ENCODE measurements at places on chromosomes 7 and 10. TPM values are rescaled to one million over a fixed set of nuclear protein-coding genes. Genes with fewer than 3 reads are reported as not detected.

DNA sequence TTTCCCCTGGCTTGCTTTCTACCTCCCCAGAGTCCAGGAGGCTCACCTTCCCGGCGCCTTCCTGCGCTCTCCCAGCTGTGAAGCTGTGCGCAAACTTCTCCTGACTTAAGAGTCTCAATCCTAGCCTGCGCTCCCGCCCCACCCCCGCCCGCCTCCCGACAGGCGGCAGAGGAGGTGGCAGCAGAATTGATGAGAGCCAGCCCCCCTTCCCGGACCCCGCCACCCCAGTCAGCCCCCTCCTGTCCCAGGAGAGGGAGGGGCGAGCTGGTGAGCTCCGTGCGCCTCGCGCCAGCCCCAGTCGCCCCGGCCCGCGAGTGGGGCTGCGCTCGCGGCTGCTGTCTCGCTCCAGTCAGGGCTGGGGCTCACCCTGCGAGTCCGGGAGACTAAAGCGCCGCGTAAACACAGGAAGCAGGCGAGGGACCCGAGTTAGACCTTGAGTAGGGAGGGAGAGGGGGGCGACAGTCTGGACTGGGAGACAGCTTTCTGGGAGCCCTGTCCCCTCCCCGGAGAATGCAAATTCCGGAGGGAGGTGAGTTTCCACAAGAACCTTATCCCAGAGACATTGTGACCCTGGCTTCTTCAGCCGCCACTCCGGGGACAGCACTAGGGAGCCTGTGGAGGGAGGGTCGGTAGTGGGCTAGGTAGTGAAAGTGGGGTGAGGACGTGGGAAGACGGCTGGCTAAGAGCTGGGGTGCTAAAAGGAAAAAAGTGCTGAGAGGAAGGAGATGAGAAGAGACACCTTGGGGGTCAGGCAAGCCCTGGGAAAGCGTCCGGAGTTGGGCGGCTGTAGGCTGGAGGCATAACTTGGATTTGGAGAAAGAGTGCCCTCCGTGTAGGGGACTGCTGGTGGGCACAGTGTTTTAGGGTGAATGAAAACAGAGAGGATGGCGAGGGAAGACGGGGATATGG, at the start of gene CALCR:
Gene CALCR (minus strand): TSS at position 79 of the 909 bp plus-strand sequence. CDS start 87,743 bp downstream, outside the sequence.
- no peak within 1 kb of the TSS for H3K27ac ChIP-seq
- H3K4me1 ChIP-seq, result no peaks in the 10 kb centered on the region
- H3K4me3 ChIP-seq, result no peak within 1 kb of the TSS
- no peak for DNase-seq

DNA sequence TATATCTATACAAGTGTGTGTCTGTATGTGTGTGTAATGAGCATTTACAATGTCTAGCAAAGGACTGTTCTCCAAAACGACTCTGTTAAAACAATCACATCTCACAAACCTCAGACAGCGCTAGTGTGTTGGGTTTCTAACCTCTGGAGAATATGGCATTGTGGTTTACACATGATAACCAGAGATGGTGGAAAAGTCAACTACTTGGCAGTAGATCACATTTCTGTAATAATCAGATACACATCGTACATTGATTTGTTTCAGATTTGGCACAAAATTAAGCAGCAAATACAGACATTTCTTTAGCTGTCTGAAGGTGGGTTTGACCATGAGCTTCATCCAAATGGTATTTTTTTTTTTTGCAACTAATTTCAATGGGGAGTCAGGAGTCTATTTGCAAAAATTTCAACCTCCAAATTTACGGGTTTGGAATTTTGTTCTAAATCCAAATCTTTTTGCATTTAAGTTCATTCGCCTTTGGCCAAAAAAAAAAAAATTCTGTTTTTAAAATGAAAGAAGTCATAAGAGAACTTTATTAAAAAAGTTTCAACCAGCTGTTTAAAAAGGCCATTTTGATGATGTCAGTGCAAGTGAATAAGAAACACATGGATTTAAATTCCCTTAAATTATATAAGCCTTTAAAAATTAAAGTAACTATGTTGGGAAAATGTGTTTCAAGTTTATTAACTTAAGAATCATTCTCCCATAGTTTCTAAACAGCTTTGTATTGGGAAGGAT, 127.8 kb downstream of the TMEM26 start:
- no peak for DNase-seq
- H3K27me3 ChIP-seq, result no peaks in the 10 kb centered on the region
- no peaks in the 10 kb centered on the region for H3K4me1 ChIP-seq
- H3K36me3 ChIP-seq, result no peaks in the 10 kb centered on the region

DNA sequence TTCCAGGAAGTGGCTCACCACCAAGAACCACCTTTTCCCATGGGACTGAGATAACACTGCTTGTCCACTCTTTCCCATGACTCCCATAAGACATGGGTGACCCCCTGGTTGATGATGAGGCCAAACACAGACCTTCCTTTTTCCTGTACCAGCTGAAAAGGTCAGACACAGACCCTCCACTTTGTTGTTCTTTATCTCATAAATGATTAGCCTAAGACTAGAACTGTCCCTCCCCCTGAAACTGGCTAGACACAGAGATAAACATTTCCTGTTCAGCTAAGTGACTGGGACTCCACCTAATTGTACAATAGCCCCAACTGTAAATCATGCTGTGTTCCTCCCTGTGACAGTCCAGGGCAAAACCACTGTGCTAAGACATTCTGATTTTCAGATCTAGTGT, 8.2 kb upstream of the NRG3 start:
- no peaks in the 10 kb centered on the region for H3K4me1 ChIP-seq
- H3K4me3 ChIP-seq, result no peak overlapping the region
- H3K27ac ChIP-seq, result no peak overlapping the region
- no peak for DNase-seq
- peaks cover 9% of the 10 kb centered on the region for H3K27me3 ChIP-seq
- no peaks in the 10 kb centered on the region for H3K36me3 ChIP-seq

- H3K4me1 ChIP-seq, result peaks cover 12% of the 10 kb centered on the region
- H3K4me3 ChIP-seq, result no peak overlapping the region
- H3K27ac ChIP-seq, result no peak overlapping the region
- no peaks in the 10 kb centered on the region for H3K36me3 ChIP-seq
Measured at GRCh38 chr7:115224922-115225321, 303.0 kb downstream of the MDFIC start.

GRCh38 chr7:100071018-100071723, 10.4 kb downstream of the ZNF3 start:
- no peaks in the 10 kb centered on the region for H3K27me3 ChIP-seq
- H3K4me1 ChIP-seq, result no peaks in the 10 kb centered on the region
- H3K27ac ChIP-seq, result no peak overlapping the region

DNA sequence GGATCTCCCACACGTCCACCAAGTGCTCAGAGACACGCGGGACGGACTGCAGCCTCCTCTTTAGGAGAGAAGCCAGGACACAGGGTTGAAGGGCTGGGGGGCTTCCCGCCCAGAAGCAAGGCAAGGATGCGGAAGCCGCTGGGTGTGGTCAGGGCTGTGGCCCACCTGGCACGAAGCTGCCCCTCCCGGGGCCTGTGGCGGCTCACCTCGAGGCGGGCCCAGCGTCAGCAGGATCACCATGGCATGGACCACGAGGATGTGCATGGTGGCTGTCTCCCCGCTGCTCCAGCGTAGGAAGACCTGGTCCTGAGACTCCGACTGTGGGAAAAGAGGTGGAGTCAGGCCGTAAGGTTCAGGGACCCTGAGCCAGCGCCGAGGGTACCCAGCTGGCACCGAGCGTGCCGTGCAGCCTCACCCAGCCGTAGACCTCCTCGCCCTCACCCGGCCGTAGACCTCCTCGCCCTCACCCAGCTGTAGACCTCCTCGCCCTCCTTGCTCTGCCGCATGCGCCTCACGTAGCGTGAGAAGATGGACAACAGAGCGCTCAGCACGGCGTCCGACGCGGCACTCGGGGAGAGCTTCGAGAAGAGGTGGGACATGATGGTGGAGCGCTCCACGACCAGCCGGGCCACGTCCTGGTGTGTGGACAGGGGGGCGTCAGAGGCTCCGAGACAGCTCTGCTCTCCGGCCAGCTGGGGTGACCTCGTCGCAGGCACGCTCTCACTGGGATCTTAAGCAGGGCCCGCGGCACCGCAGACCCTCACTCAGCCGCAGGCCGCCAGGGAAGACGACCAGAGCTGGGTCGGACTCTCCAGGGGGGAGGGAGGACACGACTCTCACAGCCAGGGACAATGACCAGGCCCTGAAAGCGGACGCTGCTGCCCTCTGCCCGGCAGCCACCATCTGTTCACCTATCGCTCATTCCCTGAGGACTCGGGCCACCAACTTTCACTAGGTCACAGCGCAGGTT, 20.4 kb downstream of the INTS1 start:
- H3K27ac ChIP-seq, result no peak overlapping the region
- H3K36me3 ChIP-seq, result peaks cover 66% of the 10 kb centered on the region
- no peak for DNase-seq
- H3K4me3 ChIP-seq, result no peak overlapping the region
- H3K4me1 ChIP-seq, result no peaks in the 10 kb centered on the region
- no peaks in the 10 kb centered on the region for H3K27me3 ChIP-seq

Gene INA
- not detected for total RNA-seq

- no peak for DNase-seq
- H3K4me3 ChIP-seq, result no peak overlapping the region
- H3K36me3 ChIP-seq, result no peaks in the 10 kb centered on the region
- peaks cover 4% of the 10 kb centered on the region for H3K4me1 ChIP-seq
- H3K27me3 ChIP-seq, result no peaks in the 10 kb centered on the region
Measured at GRCh38 chr10:69919250-69919649, 117.5 kb downstream of the COL13A1 start.

DNA sequence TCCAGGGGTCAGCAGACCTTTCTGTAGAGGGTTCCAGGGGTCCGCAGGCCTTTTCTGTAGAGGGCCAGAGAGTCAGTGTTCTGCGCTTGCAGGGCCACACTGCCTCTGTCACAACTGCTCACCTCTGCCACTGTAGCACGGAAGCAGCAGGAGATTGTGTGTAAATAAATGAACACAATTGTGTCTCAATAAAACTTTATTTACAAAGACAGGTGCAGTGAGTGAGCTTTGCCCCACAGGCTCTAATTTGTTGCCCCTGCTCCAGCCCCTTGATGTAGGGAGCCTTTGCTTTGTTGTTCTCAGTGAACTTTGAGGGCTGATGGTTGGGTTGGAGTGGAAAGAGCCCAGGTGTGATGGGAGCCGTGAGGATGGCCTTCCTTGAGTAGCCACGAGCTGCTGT, 67.8 kb downstream of the MGMT start:
- H3K4me1 ChIP-seq, result peaks cover 12% of the 10 kb centered on the region
- no peak for DNase-seq
- no peaks in the 10 kb centered on the region for H3K27me3 ChIP-seq
- H3K36me3 ChIP-seq, result peaks cover 6% of the 10 kb centered on the region

GRCh38 chr10:114541081-114541796, 116.8 kb downstream of the ABLIM1 start:
- peak; percentile 58 for DNase-seq
- H3K27ac ChIP-seq, result peak overlapping the region; percentile 86

DNA sequence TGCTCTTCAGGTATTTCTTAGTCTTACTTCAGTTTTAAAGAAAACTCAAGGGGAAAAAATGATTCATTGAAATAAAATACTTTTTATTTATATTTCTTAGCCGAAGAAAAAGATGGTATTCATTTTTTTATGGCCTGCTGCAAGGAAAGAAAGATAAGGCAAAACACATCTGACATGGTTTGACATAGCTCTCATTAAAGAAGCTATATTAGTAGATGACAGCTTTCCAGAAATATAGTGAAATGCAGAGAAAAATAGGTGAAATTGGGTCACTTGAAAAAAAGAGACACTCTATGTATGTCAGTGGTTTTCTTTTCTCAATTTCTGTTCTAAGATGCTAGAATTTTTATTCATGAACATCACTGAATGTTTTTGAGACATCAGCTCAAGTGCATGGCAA, 438.3 kb downstream of the PLXDC2 start:
- H3K27me3 ChIP-seq, result no peaks in the 10 kb centered on the region
- H3K4me1 ChIP-seq, result no peaks in the 10 kb centered on the region
- DNase-seq, result no peak
- H3K4me3 ChIP-seq, result no peak overlapping the region
- no peak overlapping the region for H3K27ac ChIP-seq
- no peaks in the 10 kb centered on the region for H3K36me3 ChIP-seq
